Stimulated activated CD8-positive, alpha-beta memory T cell treated with anti-CD3 and anti-CD28 coated beads, Interleukin-7, amount 100 ng/mL, for 48 hours (primary cell): ENCODE measurements at places on chromosomes 6 and 20.

GRCh38 chr6:69729870-69730449 is 66.8 kb downstream of the LMBRD1 start:
- DNase-seq = no peak

GRCh38 chr20:53658973-53659372 is 65.3 kb upstream of the ZNF217 start:
- DNase-seq = no peak

DNA sequence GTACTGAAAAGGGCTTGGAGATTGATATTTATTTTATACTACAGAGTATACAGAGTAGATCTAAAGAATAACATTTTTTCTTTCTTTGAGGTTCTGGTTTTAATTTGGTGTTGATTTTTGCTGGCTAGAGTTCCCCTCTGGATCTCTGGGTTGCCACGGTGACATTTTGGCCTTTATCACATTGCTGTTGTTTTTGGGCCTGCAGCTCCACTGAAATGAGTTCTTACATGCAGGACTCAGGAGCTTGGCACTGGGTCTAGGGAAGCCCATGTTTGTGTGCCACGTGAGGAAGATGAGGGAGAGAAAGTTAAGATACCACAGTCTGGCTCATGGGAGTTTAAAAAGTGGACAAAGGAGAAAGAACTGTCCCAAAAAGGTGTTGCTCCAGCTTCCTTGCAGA is 7.4 kb upstream of the TFAP2C start:
- no peak for DNase-seq

GRCh38 chr6:33065312-33065711 is 8.1 kb downstream of the HLA-DPA1 start:
- DNase-seq = no peak

- DNase-seq = no peak
These were observed 161.1 kb downstream of the ERMARD start for GRCh38 chr6:169912266-169913095.

DNA sequence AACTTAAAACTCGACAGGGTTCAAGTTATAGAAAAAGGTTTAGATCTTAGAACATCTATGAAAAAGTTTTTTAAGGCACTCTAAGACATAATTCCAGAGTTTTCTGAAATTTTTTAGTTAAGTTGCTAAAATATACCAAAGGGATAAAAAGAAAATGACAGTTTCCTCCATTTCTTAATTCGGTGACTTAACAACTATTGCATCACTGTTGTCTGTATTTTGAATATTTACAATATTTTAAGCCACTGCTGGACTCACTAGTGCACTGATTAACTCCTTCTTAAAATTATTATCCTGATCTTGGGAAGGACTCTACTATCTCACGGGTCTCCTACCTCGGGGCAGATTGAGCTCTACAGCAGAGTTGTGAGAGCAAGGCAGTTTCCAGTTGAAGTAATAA is 91.0 kb downstream of the ADGB start:
- no peak for DNase-seq

GRCh38 chr6:15790116-15790515 is 127.3 kb upstream of the DTNBP1 start:
- DNase-seq = no peak

DNA sequence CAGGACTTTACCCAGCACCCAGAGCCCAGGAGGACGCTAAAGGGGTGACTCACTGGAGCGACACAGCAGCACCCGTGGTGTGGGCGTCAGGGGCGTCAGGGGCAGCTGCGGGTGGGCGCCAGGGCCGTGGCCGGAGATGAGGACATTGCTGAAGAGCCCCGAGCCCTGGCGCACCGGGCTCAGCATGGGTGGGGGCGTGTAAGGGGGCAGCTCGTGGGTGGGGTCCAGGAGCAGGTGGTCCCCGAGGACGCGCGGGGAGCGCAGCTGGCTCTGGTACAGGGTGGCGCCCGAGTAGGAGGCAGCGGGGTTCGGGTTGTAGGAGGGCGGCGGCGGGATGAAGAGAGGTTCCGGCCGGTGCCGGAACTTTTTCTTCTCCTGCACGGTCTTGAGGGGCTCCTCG is 41.6 kb upstream of the MRPS10 start:
- no peak for DNase-seq

GRCh38 chr6:6643398-6643797 is 54.9 kb downstream of the LY86 start:
- DNase-seq = no peak

GRCh38 chr6:87501809-87502572 is 29.2 kb downstream of the SLC35A1 start:
- no peak for DNase-seq

GRCh38 chr20:32522776-32523612 is 62.1 kb downstream of the NOL4L start:
- DNase-seq = no peak
